ENCODE measurements at places on chromosomes 7 and 10.

- no peak for DNase-seq
These were observed 75.7 kb downstream of the SPAG6 start for GRCh38 chr10:22420787-22421517.

GRCh38 chr10:125030567-125031197, 88.8 kb downstream of the ZRANB1 start:
- no peak for DNase-seq

GRCh38 chr10:73405556-73405955, 8.3 kb downstream of the ANXA7 start:
- no peak for DNase-seq

DNA sequence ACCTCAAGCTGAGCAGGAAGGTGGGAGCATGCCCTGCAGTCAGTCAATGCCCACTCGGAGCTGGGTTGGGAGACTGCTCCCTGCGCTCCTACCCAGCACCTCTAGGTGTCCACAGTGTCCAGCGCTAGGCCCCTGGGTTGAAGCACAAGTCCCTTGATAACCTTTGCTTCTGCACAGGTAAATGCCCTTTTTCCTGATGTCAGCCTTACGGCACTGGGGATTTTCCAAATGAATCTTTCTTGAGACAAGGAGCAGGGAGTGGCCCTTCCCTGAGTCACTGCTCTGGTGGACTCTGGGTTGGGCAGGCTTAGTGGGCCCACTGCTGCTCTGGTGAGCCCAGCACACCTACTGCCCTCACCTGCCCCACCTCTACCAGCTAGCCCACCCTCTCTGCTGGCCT, 61.9 kb upstream of the OPN4 start:
- DNase-seq = no peak

- DNase-seq = no peak
These were observed 4.3 kb downstream of the IRF5 start for GRCh38 chr7:128941946-128942526.

- DNase-seq = no peak
These were observed 311.4 kb upstream of the AKR1E2 start for GRCh38 chr10:4514445-4515108.

- no peak for DNase-seq
These were observed 334.7 kb upstream of the ZNF32 start for GRCh38 chr10:43983405-43983804.

- DNase-seq = no peak
These were observed 96.3 kb downstream of the RAB11FIP2 start for GRCh38 chr10:117950408-117950807.

DNA sequence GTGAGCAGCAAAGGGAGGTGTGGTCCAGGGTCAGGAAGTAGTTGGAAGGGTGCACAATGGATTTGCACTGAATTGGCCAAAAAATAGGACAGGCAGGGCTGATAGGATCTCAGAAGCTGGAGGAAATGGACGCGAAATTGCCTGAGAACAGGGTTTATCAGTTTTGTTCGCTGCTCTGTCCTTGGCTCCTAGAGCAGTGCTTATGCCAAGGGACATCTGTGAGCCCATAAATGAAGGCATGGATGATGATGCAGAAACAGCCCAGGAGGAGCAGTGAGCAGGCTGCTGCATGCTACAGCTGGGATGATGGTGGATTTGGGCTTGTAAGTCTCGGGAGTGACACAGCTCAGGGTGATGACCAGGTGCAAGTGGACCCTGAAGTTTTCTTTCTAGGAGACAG, 204.7 kb downstream of the PRPF18 start:
- no peak for DNase-seq
